Parietal lobe (tissue), 2 donors: ENCODE measurements at places on chromosomes 6 and 20. TPM values are rescaled to one million over a fixed set of nuclear protein-coding genes. Genes with fewer than 3 reads are reported as not detected.

Gene STX16
- 94.8 TPM for total RNA-seq

Gene IL20RA
- total RNA-seq = not detected

Gene ANGPT4
- not detected for total RNA-seq

Gene PGC
- total RNA-seq = not detected

Gene BACH2
- total RNA-seq = 106 TPM

Gene RAB23
- total RNA-seq = 26.6 TPM

Gene MYCT1
- total RNA-seq = 2.2 TPM

Gene PTPRK
- total RNA-seq = 377 TPM

Gene SRC
- total RNA-seq = 34.4 TPM

Gene CTAGE9
- total RNA-seq = not detected

Gene HLA-A
- 48.5 TPM for total RNA-seq

Gene POLR1H
- total RNA-seq = 13.5 TPM

Gene LTA
- total RNA-seq = not detected

Gene BPIFB4
- not detected for total RNA-seq

Gene STMND1
- total RNA-seq = not detected

Gene COL12A1
- 67.3 TPM for total RNA-seq

Gene ZNF311
- 8.1 TPM for total RNA-seq

Gene IRF4
- total RNA-seq = not detected

Gene ADGB
- 0.31 TPM for total RNA-seq

Gene LY86
- total RNA-seq = 1.3 TPM

Gene HDGFL1
- not detected for total RNA-seq

Gene HCRTR2
- 14.1 TPM for total RNA-seq

Gene ZNF76
- total RNA-seq = 20.7 TPM

Gene ESR1
- under 0.01 TPM for total RNA-seq

Gene C6orf15
- not detected for total RNA-seq

Gene TREM2
- 6.6 TPM for total RNA-seq

Gene FAM83D
- total RNA-seq = 4.1 TPM

Gene PLN
- not detected for total RNA-seq

Gene PACSIN1
- total RNA-seq = 4.1 TPM

Gene TNF
- total RNA-seq = not detected

Gene SLC22A2
- total RNA-seq = not detected

Gene SMLR1
- not detected for total RNA-seq

Gene HLA-DRB1
- 1.6 TPM for total RNA-seq

Gene ZC2HC1B
- not detected for total RNA-seq

Gene GHRH
- not detected for total RNA-seq

Gene EYS
- total RNA-seq = 1.9 TPM

Gene EXOC2
- total RNA-seq = 68.2 TPM

Gene WFDC5
- not detected for total RNA-seq

Gene MOCS1
- total RNA-seq = 5.9 TPM

Gene NOTCH4
- 8.8 TPM for total RNA-seq

Gene RSPO3
- 23.5 TPM for total RNA-seq
